NCI-H2029 treated with DMSO at 0.1 percent for 48 hours (cell line): ENCODE measurements at places on chromosomes 6 and 20.
A peak's percentile ranks its signal among the peaks of the same experiment; 100 is the strongest.

- no peak for DNase-seq
These were observed 222.7 kb downstream of the PHACTR1 start for GRCh38 chr6:12939314-12939713.

- no peak for DNase-seq
These were observed 132.8 kb upstream of the AGPAT4 start for GRCh38 chr6:161406646-161407045.

DNA sequence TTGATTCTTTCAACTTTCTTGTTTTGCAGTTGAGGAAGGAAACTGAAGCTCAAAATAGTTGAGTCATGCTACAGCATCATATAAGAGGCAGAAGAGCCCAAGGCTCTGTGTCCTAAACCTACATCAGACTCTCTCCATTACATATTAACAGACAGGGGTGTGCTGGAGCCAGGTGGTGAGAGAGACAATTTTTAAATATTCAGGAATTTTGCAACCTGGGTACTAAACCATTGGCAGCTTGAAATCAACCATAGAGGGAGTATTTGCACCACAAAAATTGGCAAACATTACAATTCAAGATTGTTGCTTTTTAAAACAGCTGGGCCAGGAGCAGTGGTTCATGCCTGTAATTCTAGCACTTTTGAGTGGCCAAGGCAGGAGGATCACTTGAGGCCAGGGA lies 65.8 kb upstream of the SOX4 start:
- DNase-seq, result peak; percentile 33

DNA sequence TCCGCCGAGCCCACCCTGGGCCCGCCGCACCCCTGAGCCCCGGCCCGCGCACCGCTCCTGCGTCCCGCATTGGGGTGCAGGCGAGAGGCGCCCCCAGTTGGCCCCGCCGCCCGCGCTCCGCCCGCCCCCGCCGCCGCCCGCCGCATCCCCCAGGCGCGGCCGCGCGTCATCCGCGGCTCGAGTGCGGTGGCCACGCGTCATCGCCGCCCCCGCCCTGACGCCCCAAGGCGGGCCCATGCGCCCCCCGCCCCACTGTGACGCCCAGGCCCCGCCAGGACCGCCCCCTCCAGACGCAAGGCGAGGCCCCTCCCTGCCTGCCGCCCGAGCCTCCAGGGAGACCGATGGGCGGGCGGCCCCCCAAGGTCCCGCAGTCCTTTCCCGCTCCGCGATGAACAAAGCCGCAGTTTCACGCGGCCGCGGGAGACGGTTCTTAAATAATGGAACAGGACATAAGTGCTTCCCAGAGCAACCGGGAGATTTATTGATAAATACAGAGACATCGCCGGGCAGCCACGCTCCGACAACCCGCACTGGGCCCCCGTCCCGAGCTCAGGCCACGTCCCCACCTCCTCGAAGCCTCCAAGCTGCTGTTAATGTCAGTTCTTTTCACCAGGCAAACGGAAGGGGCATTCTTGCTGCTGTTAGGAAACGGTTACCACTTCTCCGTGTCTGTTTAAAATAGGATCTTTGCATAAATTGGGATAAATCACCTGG lies at the start of gene ANKRD60:
TSS of gene ANKRD60 (minus strand) at position 170 of the 714 bp plus-strand sequence. CDS start at position 170, 0 bp downstream.
- no peak for DNase-seq

DNA sequence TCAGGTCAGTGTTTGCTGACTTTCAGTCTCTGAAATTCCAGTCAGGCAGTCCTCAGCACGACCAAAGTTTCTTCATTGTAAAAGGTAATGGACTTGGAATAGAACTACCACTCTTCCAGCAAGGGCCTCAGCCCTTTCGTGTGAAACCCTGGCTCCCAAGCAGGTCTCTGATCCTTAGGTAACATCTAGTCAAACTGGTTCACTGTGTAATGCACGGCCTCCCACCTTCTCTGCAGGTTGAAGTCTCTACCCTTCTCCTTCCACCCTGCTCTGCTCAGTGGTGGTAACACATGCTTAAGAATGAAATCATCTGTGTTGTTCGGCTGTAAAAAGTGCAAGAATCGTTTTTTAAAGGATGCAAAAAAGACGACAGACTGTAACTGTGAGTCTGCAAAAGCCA lies 287.2 kb upstream of the POU3F2 start:
- DNase-seq, result no peak

- no peak for DNase-seq
These were observed 8.6 kb upstream of the SERPINB6 start for GRCh38 chr6:2979819-2980464.

- no peak for DNase-seq
These were observed 27.5 kb downstream of the SERPINB9 start for GRCh38 chr6:2875359-2876191.

GRCh38 chr20:62063315-62063980 lies 2.2 kb downstream of the TAF4 start:
- no peak for DNase-seq

DNA sequence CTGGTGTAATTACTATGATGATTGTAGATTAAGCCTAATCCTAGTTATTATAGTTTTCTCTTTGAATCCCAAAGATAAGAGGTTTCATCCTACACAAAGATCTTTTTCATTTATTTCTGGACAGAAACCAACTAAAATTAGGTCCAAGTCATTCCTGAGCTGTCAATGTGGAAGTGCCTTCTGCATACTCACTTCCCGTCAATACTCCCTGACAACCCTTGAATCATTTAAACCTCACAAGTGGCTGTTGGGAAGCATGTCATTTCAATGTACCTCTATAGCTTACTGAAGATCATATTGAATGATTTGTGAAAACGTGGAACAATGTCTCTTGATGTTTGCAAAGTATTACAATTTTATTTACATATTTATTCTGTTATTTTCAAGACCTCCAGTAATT lies 274.1 kb downstream of the HACE1 start:
- DNase-seq, result no peak

GRCh38 chr6:45606831-45607400 lies 229.2 kb upstream of the SUPT3H start:
- DNase-seq, result no peak

GRCh38 chr6:3422435-3423070 lies 34.3 kb downstream of the SLC22A23 start:
- DNase-seq, result no peak
